ENCODE measurements at places on chromosomes 3 and 15. TPM values are rescaled to one million over a fixed set of nuclear protein-coding genes. Genes with fewer than 3 reads are reported as not detected.
A peak's percentile ranks its signal among the peaks of the same experiment; 100 is the strongest.

DNA sequence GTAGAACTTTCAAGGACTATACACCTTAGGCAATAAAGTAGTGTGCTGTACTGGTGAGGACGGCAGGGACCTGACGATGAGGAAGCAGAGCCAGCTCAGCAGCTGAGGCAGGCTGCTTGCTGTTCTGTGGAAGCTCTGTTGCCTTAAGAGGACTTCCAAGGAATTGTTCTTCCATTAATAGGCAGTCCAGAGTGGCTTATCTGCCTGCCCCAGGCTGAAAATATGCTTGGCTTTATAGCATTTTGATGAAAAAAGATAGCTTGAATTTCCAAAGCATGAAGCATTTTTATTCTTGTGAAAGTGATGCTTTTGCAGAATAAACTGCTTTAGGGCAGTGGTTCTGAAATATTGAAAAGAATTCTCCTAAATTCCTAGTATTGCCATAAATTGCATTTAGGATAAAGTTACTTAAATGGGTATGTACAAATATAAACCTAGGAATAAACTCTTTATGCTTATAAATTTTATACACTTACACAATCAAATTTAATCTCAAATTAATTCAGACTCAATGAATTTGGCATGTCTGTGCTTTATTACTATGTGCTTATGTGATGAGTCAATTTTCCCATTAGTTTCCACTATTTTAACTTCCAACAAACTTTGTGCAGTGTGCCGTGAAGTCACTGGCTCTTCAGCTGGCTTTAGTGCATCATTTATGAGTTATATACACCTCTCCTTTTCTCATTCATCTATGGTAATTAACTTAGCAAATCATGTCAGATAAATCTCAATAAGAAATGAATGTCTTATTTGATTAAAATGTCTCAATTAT lies 231.0 kb upstream of the RASGRP1 start:
- no peak for DNase-seq
- no peak overlapping the region for H3K4me3 ChIP-seq
- H3K4me1 ChIP-seq = no peaks in the 10 kb centered on the region
- no peaks in the 10 kb centered on the region for H3K36me3 ChIP-seq
- H3K27ac ChIP-seq = no peak overlapping the region

DNA sequence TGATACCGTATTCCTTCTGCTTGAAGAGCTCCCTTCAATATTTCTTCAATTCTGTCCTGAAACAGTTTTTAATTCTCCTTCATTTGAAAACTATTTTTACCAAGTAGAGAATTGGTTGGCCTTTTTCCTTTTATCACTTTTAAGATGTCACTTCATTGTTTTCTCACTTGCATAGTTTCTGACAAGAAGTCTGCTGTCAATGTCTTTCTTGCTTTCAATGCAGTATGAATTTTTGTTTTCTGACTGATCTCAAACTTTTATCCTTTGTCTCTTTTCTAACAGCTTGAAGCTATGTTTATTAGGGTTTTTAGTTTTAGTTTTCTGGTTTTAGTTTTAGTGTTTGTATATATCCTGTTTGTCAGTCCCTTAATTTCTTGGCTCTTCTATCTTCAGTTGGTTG lies 364.8 kb upstream of the TPRG1 start:
- no peak overlapping the region for H3K27ac ChIP-seq
- no peaks in the 10 kb centered on the region for H3K27me3 ChIP-seq
- H3K4me3 ChIP-seq = no peak overlapping the region
- DNase-seq = peak; percentile 13
- no peaks in the 10 kb centered on the region for H3K36me3 ChIP-seq

DNA sequence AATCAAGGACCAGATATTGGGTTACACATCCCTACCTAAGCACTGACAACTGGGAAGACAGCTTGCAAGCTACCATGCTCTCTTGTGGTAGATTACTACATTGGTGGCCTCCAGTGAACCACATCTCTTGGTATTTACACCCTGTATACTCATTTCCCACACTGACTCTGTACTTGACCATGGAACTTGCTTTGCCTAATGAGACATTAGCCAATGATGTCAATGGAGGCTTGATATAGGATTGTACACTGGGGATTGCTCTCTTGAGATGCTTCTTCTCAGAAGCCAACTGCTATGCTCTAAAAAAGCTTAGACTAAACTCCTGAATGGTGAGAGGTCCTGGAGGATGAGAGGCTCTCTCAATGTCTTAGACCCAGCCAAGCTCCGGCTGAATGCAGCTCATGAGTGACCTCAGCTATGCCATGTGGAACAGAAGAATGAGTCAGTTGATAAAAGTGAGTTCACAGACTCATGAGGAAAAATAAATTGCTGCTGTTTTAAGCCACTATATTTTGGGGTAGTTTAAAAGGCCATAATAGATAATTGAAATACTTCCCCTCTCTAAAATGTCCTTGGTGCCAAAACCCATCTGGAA lies 61.5 kb upstream of the GALNT15 start:
- H3K4me1 ChIP-seq = no peaks in the 10 kb centered on the region
- no peak overlapping the region for H3K27ac ChIP-seq

DNA sequence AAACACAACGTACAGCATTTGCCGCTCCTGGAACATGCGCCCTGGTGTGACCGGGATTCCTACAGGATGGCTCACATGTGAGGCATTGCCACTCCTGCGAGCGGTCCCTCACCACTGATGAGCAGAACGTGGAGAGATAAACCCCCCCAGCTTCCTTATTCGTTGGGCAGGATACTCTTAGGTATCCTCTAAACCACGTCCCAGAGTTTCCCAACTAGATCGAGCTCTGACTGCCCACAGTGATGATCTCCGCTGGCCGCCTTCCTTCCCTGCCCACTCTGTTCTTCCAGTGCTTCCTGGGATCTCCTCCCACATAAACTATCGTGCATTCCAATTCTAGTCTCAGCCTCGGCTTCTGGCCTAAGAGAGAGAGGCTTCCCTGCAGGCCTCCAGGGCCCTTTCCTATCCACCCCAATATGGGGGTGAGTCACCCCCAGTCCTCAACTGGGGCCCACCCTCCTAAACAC lies 91.8 kb downstream of the TOP2B start:
- H3K36me3 ChIP-seq = no peaks in the 10 kb centered on the region
- no peak for DNase-seq
- no peak overlapping the region for H3K27ac ChIP-seq
- no peaks in the 10 kb centered on the region for H3K4me1 ChIP-seq
- no peak overlapping the region for H3K4me3 ChIP-seq

GRCh38 chr3:56915966-56916586 lies 114.3 kb upstream of the ARHGEF3 start:
- no peaks in the 10 kb centered on the region for H3K36me3 ChIP-seq
- no peaks in the 10 kb centered on the region for H3K27me3 ChIP-seq
- H3K4me1 ChIP-seq = no peaks in the 10 kb centered on the region
- no peak overlapping the region for H3K27ac ChIP-seq
- no peak for DNase-seq

DNA sequence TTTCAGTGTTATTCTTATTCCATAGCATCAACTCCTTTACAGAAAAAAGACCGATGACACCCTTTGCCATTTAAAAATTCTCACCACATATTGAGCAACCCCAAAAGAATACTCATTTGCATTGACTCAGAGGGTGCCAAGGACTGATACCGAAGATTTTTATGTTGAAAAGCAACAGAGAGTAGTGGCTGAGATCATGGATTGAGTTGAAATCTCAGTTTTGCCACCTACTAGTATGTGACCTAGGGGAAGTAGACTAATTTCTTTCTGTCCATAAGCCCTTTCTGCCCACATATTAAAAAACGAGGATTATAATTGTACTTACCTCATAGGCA lies 313.9 kb upstream of the SATB1 start:
- H3K4me1 ChIP-seq = no peaks in the 10 kb centered on the region
- H3K27ac ChIP-seq = no peak overlapping the region
- H3K36me3 ChIP-seq = no peaks in the 10 kb centered on the region
- no peaks in the 10 kb centered on the region for H3K27me3 ChIP-seq

- no peak for DNase-seq
- no peaks in the 10 kb centered on the region for H3K4me1 ChIP-seq
- no peak overlapping the region for H3K27ac ChIP-seq
- H3K4me3 ChIP-seq = no peak overlapping the region
- H3K27me3 ChIP-seq = no peaks in the 10 kb centered on the region
- H3K36me3 ChIP-seq = no peaks in the 10 kb centered on the region
These were observed 16.1 kb upstream of the SEC61A1 start for GRCh38 chr3:128036119-128036518.

DNA sequence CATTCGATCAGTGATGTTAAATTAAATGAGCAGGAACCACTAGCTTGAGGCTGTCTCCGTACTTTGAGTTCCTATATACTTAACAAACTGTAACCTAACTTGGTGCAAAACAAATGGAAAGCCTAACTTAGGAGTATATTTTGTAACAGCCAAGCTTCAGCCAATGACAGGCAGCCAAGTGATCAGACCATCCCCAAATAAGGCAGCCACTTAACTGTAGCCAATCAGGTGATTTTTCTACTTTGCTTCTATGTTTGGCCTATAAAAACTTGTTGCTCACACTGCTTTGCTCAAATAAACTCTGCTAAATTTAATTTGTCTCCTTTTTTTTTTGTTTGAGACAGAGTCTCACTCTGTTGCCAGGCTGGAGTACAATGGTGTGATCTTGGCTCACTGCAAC lies 19.3 kb upstream of the ZNF770 start:
- H3K4me3 ChIP-seq = no peak overlapping the region
- no peaks in the 10 kb centered on the region for H3K27me3 ChIP-seq
- H3K36me3 ChIP-seq = no peaks in the 10 kb centered on the region
- DNase-seq = no peak
- no peak overlapping the region for H3K27ac ChIP-seq

- H3K36me3 ChIP-seq = no peaks in the 10 kb centered on the region
- H3K27me3 ChIP-seq = no peaks in the 10 kb centered on the region
- DNase-seq = no peak
- H3K4me3 ChIP-seq = no peak overlapping the region
- no peaks in the 10 kb centered on the region for H3K4me1 ChIP-seq
These were observed 17.4 kb downstream of the TIMP4 start for GRCh38 chr3:12141350-12141749.

DNA sequence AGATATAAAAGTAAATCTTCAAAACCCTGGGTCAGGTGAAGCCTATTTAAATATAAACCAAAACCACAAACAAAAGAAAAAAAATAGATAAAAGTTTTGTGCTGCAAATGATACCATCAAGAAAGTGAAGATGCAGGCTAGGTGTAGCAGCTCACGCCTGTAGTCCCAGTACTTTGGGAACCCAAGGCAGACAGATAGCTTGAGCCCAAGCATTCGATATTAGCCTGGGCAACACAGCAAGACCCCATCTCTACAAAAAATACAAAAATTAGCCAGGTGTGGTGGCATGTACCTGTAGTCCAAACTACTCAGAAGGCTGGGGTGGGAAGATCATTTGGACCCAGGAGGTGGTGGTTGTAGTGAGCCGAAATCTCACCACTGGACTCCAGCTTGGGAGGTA lies 164.8 kb downstream of the MAGI1 start:
- H3K4me3 ChIP-seq = no peak overlapping the region
- no peaks in the 10 kb centered on the region for H3K27me3 ChIP-seq
- no peaks in the 10 kb centered on the region for H3K36me3 ChIP-seq
- no peak overlapping the region for H3K27ac ChIP-seq

- peak overlapping the region; percentile 58 for H3K27ac ChIP-seq
- peak overlapping the region; percentile 94 for H3K4me3 ChIP-seq
- no peak for DNase-seq
These were observed 901 bp upstream of the CLN6 start for GRCh38 chr15:68230157-68231100.

DNA sequence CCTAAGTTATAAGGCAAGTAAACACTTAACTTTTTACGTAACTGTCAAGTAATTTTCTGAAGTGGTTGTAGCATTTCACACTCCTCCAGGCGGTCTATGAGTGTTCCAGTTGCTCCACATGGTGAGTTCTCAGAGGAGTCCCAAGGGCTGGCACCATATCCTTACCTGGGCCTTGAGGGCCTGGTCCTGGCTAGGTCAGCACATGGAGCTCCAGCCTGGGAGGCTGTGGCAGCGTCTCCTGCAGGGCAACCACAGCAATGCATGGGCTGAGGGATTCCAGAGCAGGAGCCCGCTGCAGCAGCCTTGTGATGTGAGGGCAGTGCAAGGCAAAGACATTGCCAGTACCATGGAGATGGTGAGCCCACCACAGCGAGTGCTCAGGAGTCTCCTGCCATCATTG lies 32.2 kb upstream of the LYZL4 start:
- H3K36me3 ChIP-seq = no peaks in the 10 kb centered on the region
- DNase-seq = no peak
- H3K4me1 ChIP-seq = peaks cover 8% of the 10 kb centered on the region
- H3K27ac ChIP-seq = no peak overlapping the region

- no peaks in the 10 kb centered on the region for H3K27me3 ChIP-seq
- no peaks in the 10 kb centered on the region for H3K36me3 ChIP-seq
- H3K4me3 ChIP-seq = no peak overlapping the region
- H3K4me1 ChIP-seq = no peaks in the 10 kb centered on the region
- H3K27ac ChIP-seq = no peak overlapping the region
These were observed 16.7 kb downstream of the MEIS2 start for GRCh38 chr15:37083610-37084009.

DNA sequence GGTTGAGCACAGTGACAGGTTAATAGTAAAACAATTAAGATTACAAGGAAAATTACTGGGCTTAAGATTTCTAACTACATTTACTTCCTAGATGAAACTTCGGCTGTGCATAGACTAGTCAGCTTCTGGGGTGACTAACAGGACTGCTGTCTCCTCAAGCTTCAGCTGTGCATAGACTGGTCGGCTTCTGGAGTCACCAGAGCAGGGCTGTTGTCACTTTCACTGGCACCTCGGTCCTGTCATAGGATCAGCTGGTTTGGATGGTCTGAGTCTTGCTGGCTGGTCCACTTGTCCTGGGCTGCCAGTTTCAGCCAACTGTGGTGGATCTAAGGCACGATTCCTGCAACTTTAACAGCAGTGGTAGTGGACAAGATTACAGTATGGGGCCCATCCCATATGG lies 23.9 kb upstream of the ACAD9 start:
- H3K36me3 ChIP-seq = no peaks in the 10 kb centered on the region
- no peak overlapping the region for H3K4me3 ChIP-seq
- H3K27ac ChIP-seq = no peak overlapping the region
- H3K27me3 ChIP-seq = no peaks in the 10 kb centered on the region

GRCh38 chr3:129389572-129389937 lies 38.9 kb downstream of the EFCAB12 start:
- no peak overlapping the region for H3K4me3 ChIP-seq
- peaks cover 8% of the 10 kb centered on the region for H3K36me3 ChIP-seq
- H3K27me3 ChIP-seq = no peaks in the 10 kb centered on the region
- H3K4me1 ChIP-seq = peaks cover 23% of the 10 kb centered on the region

DNA sequence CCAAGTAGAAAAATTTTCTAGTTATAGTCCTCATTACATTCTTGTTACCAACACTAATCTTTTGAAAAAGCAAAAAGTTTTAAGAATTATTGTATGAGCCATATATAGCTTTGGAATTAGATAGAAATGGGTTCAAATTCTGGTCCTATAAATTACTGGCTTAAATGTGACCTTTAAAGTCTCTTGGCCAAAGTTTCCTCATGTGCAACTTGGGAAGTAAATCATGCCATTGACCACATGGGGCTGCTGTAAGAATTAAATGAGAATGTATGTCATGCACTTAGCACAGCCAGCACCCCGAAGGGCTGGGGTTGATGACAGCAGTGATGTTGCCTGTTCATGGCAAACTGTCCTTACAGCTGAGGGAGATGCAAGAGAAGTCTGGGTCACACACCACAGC lies 108.3 kb downstream of the TOP2B start:
- H3K27me3 ChIP-seq = peaks cover 34% of the 10 kb centered on the region
- no peaks in the 10 kb centered on the region for H3K4me1 ChIP-seq
- H3K36me3 ChIP-seq = no peaks in the 10 kb centered on the region
- no peak overlapping the region for H3K4me3 ChIP-seq
- no peak for DNase-seq
- no peak overlapping the region for H3K27ac ChIP-seq

Gene CPEB1
- total RNA-seq = not detected

Gene DAZL
- not detected for total RNA-seq

Gene IGSF10
- total RNA-seq = 0.02 TPM

Gene CHDH
- 10.8 TPM for total RNA-seq

Gene ZKSCAN7
- total RNA-seq = not detected

Gene ZMAT3
- 12.1 TPM for total RNA-seq

Gene SPRED1
- total RNA-seq = 24.7 TPM

Gene ITPKA
- 10.8 TPM for total RNA-seq

Gene AGBL1
- total RNA-seq = not detected

Gene CCR1
- 0.10 TPM for total RNA-seq

Gene CCDC13
- 2.3 TPM for total RNA-seq

All from HCT116 (cell line).